ENCODE measurements at places on chromosomes 7 and 10. TPM values are rescaled to one million over a fixed set of nuclear protein-coding genes. Genes with fewer than 3 reads are reported as not detected.

- peak; percentile 65 for DNase-seq
These were observed 11.8 kb upstream of the CAMK2G start for GRCh38 chr10:73886085-73886529.

DNA sequence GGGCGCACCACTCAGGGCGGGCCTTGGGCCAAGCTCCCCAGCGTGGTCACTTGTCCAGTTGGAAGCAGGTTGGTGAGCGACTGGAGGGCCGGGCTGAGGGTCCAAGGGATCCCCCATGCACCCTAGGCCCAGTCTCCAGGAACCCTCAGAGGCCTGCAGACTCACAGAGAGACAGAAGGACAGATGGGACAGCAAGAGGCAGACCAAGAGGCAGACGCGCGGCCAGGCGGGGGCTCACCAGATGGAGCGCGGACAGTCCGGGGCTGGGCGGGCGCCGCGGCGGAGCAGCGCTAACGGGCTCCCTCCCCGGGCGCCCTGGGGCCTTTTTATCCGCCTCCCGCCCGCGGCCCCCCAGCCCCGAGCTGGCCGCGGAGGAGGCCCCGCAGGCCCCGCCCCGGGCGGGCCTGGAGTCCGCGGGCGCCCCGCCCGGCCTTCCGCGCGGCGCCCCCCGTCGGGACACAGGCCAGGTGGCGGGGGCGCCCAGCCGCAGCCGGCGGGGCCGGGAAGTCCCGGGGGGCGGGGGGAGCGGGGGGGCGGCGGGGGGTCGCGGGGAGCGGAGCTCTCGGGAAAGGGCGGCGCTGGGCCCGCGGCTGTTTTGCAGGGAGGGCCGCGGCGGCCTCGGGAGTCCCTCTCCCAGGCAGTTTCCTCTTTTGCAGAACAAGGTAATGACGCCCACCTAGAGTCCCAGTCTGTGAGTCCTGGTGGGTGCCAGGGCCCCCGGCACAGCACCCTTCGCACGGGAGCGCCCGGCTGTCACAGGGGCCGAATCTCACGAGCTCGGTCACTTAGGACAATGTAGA lies at the start of gene LOXL4:
Gene LOXL4 (minus strand): TSS at position 301 of the 800 bp plus-strand sequence. CDS start 5,175 bp downstream, outside the sequence.
- DNase-seq = no peak

- peak; percentile 43 for DNase-seq
These were observed 49.3 kb upstream of the RAB18 start for GRCh38 chr10:27454837-27455236.

- DNase-seq = no peak
These were observed 4.3 kb upstream of the ANKRD61 start for GRCh38 chr7:6026820-6027311.

GRCh38 chr10:12337453-12338372 lies 11.6 kb upstream of the CAMK1D start:
- no peak for DNase-seq

DNA sequence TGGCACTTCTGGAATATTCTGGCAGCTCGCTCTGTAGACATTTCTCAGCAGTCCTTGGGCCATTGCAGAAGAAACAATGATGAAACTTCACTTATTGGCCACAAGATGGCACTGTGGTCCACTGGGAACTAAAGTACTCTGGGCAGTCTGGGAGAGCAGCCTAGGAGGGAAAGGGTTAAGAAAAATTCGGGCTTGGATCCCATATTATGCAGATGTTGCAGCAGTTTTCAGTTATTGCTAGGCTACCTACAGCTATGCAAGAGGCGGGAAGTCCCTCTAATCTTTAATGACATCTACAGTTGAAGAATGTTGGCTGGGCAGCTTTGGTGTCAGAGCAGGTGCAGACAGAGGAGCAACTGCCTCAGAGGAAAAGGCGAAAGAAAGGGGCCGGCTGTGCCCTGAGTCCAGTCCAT lies 201.7 kb upstream of the PRSS58 start:
- DNase-seq = peak; percentile 23

DNA sequence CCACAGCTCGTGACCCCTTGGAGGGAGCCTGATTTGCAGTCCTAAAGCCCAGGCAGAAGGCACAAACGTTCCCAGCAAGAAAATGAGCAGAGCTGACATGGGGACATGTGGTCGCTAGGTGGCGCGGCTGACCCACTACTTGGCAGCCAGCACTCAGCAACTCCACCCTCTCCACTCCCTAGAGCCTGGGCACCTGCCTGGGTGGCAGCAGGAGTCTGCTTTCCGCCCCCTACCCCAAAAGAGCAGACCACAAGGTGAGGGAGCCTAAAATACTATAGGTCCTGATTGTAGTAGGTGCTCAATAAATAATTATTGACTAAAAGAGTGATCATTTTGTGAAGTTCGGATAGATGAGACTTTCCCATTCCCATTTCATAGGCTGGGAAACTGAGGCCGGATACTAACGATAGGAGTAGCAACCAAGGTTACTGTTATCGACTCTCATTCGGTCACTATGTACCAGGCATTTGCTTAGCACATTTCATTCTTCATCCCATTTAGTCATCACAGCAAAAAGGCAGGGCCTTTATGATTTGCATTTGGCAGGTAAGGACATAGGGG lies 57.4 kb downstream of the NEUROG3 start:
- peak; percentile 50 for DNase-seq

- DNase-seq = peak; percentile 2
These were observed 31.6 kb downstream of the ST7 start for GRCh38 chr7:116984917-116985316.

DNA sequence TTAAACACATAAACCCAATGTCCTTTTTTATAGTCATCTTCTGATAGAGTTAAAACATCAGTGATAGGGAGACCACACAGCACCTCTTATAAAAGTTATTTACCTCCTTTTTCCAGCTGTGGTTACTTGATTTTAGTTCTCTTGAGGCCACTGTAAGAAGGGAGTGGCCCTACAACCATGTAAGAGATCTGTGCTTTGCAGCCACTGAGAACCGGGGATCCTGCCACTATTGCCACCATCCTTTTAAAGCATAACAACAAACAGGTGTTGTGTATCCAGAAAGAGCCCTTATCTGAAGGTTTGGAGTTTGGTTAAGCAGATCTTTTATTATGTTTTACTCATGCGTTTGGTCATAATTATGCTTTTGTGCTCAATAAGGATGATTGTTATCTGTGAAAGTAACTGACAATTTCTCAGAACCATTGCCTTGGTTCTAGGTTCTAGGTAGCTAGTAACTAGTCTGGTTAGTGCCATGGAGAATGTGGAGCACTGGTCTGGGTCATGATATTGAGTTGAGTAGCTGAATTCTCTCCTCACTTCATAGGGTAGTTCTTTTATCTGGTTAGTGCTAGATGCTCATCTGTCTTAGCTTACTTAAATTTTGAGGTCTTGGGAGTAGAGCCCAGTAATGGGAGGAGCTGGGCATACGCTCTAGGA lies 56.5 kb downstream of the ST7 start:
- DNase-seq = no peak

GRCh38 chr10:7308826-7309225 lies 102.0 kb downstream of the SFMBT2 start:
- DNase-seq = no peak

GRCh38 chr10:49033939-49034338 lies 81.4 kb downstream of the VSTM4 start:
- DNase-seq = no peak

Gene COL28A1
- 4.0 TPM for polyA plus RNA-seq

Gene TDRD1
- polyA plus RNA-seq = 0.22 TPM

Gene EGR2
- polyA plus RNA-seq = 2.1 TPM

Gene SH2D4B
- 0.01 TPM for polyA plus RNA-seq

All from large intestine (tissue), 12 donors.